Upper lobe of left lung (tissue), 6 donors: ENCODE measurements at places on chromosomes 3 and 15.
A peak's percentile ranks its signal among the peaks of the same experiment; 100 is the strongest.

DNA sequence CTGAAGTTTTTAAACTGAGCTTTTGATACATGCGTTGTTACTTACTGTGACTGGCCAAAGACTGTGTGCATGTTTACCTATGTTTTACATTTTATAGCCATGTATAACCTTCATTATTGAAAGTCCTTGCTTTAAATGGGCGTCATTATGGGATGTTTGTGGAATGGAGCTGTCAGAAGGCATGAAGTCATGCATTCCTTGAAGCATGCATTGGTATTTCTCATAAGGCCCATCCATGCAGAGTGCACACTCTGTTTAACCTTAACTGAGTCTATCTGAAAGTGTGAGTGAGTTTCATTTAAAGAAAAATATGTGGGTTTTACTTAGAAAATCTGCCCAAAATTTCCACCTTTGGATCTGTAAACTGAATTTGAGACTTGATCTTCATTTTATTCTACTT, 51.1 kb downstream of the PSMD6 start:
- DNase-seq: no peak

DNA sequence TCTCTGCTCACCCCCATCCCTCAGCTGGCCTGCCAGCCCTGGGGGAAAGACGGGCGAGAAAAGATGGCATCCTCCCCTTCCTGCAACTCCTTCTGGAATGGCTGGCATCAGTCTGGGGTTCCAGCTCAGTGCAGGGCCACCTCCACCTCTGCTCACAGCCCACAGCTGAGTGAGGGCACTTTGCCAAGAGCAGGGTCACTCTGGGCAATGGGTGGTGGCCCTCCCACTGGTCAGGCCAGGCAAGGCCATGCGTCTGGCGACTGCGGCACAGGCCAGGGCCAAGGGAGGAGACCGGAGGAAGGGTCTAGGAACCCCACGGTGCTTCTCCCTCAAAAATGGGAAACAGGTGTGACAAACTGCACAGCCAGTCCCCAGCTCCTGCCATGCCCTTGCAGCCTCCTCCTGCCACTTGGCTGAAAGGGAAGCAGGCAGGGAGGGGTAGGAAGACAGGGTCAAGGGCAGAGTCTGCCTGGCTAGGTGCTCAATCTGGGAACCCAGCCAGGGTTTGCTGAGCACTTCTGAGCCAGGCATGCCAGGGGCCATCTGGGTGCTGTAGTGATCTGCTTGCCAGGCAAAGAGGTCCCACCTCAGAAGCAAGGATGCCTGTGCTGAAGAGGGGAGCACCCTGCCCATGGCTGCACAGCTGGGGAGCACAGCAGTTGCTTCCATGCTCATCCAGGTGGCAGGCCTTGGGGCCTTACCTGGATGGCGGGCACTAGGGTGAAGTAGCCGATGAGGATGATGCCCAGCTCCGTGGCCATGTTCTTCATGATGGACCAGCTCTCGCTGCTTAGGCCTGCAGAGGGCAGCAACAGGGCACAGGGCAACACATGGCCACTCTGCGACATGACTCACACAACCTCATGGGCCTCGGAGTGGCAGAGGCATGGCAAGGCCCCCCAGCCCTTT, 41.2 kb downstream of the PTPN23 start:
- DNase-seq: peak; percentile 53

- no peak for DNase-seq
Observed at GRCh38 chr3:157330206-157330605, 106.4 kb upstream of the PTX3 start.

- DNase-seq: no peak
Observed at GRCh38 chr3:171649911-171650592, 160.2 kb downstream of the PLD1 start.

DNA sequence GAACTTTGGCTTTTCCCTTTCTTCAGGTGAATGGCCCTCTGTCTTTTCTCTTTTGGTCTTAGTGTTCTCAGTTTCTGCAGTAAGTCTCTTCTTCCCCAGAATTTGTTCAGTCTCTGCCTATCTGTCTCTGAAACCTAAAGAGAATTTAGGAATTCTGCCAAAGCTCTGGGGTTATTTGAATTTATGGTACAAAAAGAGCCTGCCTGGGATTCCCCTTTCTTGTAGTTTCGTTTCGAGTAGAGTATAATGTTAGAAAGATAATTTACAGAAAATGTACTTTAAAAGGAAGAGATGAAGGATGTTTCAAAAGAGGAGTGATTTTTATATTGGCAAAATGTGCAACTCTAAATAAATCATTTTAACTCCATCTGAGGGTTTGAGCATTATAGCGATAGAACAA, 247.4 kb upstream of the SATB1 start:
- no peak for DNase-seq

GRCh38 chr3:30617069-30617468, 10.7 kb downstream of the TGFBR2 start:
- DNase-seq: no peak

DNA sequence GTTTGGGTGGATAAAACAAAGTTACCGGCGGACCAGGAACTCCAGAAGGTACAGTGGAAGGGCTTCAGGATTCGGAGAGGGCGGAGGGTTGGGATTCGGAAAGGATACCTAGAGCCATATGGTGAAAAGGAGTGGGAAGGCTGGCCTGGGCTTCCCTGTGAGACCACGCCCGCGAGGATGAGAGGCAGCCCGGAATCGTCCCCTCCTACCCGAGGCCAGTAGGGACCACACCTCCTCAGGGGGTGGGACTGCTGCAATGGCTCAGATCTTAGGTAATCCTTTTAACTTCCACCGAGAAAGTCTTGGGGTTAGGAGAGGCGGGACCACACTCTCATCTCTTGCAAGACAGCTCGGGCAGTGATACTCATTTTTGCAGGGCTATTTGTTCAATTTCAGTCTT, 511.3 kb downstream of the OCA2 start:
- DNase-seq: no peak

DNA sequence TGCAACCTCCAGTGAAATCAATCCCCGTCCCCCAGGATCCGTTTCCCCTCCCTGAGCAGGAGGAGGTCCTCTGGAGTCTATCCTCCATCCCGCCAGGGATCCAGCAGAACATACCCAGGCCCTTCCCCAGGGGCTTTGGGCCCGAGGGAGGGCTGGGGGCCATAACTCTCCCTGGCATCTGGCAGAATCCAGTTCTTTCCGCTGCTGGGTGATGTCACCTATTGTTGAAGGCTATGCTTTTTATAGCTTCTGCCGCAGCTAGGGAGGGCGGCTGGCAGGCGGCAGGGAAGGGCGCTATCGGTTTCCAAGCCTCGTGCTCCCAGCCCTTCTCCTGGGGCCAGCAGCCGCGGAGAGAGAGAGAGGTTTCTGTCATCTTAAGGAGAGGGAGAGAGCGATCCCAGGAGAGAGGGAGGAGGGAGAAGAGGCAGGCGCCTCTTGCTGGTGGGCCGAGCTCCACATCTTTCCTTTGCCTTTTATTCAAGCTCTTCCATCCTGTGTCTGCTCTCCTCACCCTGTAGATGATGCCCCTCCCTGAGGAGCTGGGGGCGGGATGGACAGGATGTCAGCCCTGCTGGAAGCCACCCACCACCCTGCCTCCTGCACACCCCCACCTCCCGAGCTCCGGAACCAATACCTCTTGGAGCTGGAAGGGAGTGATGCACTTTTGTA, 120.1 kb downstream of the ANP32A start:
- peak; percentile 69 for DNase-seq

GRCh38 chr3:191244242-191244867, 45.3 kb downstream of the OSTN start:
- no peak for DNase-seq

DNA sequence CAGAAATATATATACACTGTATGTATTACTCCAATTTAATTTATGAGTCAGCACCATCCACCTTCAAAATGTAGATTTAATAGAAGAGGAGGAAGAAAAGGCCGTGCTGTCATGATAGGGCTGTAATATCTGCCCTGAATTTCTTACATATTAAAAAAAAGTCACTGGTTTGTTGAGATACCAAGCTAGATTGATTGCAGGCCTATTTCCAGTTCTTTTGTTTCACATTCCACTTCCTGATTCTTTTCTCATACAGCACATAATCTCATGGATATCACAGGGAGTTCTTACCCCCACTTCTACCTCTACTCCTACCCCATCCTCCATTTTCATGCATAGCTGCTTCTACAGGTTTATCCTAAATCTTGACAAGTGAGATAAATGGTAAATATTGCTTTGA, 290.3 kb downstream of the ZBTB20 start:
- no peak for DNase-seq

- no peak for DNase-seq
Observed at GRCh38 chr3:53719796-53720195, 126.4 kb downstream of the CHDH start.

DNA sequence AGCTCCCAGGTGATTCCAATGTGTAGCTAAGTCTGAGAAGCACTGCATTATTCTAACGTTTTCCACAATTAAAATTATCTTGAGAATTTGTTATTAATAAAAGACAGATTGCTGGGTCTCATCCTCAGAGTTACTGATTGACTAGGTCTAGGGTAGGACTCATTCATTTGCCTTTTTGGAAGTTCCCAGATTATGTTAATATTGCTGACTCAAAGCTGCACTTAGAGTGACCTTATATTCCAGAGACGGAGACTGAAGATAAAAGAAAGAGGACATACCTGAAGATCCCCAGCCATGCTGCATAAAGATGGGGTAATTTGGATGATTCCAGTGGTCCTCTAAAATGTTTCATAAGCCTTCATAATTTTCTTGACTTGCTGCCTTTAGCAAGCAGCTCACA, 81.8 kb downstream of the PLSCR2 start:
- no peak for DNase-seq

- DNase-seq: no peak
Observed at GRCh38 chr3:12303534-12303933, 14.7 kb downstream of the PPARG start.

GRCh38 chr15:20341901-20342600, 199.5 kb downstream of the GOLGA6L6 start:
- peak; percentile 95 for DNase-seq

DNA sequence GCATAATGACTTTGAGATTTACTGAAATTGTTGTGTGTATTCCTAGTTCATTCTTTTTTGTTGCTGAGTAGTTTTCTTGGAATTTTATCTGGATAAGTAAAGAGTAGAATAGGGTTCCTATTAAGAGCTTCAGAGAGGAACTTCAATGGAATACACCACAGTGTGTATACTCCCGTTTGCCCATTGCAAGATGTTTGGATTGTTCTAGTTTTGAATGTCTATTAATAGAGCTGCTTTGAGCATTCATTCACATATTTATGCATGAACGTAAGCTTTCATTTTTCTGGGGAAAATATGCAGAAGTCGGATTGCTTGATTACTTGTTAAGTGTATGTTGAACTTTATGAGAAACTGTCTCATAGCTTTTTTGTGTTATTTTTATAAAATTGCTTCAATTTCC, 580.5 kb downstream of the OTOL1 start:
- no peak for DNase-seq

- DNase-seq: no peak
Observed at GRCh38 chr15:74367296-74367854, at the start of gene CYP11A1. CYP11A1 (minus strand) TSS chr15:74367646; CDS start chr15:74367585, 61 bp downstream.

DNA sequence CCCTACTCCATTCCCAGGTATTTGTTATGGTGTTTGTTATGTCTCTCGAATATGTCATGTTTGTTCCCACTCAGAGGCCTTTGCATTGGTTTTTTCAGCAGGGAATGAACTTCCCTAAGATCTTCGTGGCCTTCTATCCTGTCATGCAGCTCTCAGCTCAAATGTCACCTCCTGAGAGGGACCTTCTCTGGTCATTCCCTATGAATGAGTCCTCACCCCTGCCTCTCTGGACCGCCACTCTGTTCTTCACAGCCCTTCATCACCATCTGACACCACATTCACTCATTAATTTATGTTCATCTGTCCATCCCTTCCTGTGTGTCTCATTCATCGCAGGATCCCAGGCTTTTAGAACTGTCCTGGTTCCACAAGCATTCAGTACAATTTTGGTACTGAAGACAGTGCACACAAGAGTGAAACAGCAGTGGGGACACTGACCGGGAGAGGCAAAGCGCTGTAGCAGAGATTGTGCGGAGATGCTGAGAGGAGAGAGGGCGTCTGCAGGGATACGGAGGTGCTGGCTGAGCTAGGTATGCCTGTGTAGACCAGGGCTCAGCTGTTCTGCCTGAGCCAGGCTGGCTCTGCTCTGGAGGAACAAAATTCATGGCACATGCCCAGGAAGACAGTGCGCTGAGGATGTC, 132.3 kb downstream of the CHCHD6 start:
- DNase-seq: no peak

GRCh38 chr3:197030379-197031314, 1.0 kb upstream of the MELTF start:
- no peak for DNase-seq

DNA sequence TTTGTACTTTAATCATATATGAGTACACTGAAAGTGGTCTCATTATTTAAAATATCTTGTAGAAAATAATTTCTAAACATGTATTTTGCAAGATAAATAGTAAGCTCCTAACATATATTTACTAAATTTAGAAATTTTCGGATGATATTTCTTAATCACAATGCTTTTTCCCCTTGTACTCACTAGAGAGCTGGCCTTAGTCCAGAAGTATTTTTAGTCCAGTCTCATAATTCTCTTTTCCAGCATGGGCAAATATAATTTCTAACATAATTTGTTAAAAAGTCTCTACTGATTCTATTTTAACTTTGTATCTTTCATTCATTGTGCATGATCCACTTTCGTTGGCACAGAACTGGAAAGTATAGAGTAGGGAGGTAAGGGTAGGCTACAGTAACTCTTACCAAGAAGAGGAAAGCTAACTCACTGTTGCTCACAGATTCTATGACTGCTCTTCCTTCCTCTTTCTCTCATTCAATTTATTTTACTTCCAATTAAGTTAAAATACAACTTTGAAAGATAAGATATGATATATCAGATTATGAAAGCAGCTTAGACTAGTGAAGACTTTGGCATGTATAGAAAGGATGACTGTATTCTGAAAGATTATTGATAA, 39.3 kb downstream of the FGF7 start:
- DNase-seq: no peak

- peak; percentile 81 for DNase-seq
Observed at GRCh38 chr15:55742927-55743728, at the start of gene PRTG. PRTG (minus strand) TSS chr15:55743152; CDS start chr15:55742931, 221 bp downstream.

DNA sequence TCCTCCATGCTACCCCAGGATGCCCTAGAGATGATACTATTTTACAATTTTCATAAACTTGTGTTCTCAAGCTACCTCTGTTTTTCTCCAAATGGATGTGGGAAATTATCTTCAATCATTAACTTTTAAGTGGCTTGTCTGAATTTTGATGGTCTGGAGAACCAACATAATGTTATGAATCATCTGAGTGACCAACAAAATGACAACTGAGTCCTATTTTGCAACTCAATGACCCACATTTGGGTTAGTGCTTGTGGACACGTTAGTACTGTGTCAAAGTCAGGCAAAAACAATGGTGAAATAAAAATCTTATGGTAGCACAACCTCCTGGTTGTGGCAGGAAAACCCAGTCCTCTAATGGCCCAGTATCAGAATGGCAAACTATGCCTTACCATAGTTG, 352.4 kb upstream of the ZNF385D start:
- no peak for DNase-seq

- DNase-seq: no peak
Observed at GRCh38 chr3:38254872-38255271, 10.7 kb upstream of the SLC22A13 start.
